Fibroblast of upper back skin (primary cell): ENCODE measurements at places on chromosomes 3 and 15.

DNA sequence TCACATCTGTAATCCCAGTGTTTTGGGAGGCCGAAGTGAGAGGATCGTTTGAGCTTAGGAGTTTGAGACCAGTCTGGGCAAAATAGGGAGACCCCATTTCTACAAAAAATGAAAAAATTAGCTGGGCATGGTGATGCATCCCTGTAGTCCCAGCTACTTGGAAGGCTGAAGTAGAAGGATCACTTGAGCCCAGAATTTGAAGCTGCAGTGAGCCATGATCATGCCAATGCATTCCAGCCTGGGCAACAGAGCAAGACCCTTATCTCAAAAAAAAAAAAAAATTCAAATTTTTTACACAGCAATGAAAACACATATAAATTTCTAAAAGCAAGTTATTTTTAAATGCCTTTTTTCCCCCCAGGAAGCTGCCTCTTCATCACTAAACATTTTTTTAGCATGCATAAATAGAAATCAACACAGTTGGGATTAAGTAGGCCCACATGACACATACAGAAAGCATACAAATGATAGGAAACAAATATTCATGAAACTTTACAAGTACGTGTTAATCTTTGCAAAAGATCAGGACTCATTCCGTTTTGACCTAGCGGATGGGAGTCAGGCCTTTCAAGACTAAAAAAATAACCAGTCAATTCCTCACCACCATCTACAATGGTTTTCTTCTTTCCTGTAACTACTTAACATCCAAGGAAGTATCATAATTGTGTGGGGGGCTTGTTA lies 45.6 kb upstream of the IGDCC4 start:
- no peak for DNase-seq

DNA sequence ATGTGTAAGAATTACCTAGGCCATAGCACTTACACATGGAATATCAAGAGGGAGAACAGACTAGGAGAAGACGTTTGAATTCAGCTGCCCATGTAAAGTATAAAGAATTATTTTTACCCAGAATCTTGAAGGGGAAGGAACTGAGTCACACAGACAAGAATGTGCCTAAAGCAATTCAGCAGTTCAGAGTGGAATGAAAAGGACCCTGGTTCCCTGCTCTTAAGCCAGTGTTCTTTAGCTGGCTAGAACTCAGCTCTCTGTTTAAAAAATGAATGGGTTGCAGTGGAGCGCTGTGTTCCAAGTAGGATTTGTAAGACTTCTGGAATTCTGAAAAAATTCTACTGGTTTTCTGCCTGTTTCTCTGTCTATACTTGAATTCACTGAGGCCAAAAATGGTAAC lies 440.2 kb downstream of the LPP start:
- peak; percentile 95 for DNase-seq

GRCh38 chr3:182970811-182971418 lies 9.4 kb downstream of the DCUN1D1 start:
- DNase-seq, result no peak

DNA sequence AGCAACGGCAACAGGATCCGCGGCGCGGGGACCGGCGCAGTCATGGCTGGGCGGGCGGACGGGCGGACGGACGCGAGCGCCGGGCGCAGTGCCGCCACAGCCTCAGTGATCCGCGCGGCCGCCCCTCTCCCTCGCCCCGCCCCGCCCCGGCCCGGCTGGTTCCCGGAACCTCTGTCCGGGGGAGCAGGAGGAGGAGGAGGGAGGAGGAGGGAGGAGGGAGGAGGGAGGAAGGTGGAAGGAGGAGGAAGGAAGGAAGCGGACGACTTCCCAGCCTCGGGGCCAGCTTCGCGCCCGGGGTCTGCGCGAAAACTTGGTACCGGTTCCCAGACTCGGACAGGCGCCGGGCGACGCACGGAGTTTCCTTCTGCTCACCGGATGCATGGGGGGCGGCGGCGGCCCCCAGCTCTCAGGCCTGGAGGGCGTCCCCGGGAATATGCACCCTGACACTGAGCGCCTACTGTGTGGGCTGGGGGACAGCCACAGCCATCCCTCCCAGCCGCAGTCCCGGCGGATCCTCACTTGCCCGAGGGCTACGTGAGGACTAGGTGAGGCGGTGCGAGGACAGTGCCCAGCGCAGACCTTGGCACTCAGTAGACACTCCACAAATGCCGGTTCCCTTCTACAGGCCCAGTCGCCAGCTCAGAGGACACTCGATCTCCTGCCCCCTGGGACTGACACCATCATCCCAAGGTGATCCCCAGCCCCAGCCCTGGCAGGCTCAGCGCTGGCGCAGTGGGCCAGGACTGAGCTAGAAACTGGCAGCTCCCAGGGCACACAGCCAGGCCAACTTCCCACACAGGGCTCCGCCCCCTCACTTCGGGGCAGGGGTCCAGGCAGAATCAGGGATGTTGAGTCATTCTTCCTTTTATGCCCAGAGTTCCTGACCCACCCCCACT lies at the start of gene SHISA5:
SHISA5 (minus strand) TSS at position 124 of the 896 bp plus-strand sequence; CDS start at position 44, 80 bp downstream.
- peak; percentile 73 for DNase-seq

- DNase-seq, result no peak
These were observed 1132.5 kb downstream of the TUSC7 start for GRCh38 chr3:117842086-117842485.
